GM12891 (cell line): ENCODE measurements at places on chromosomes 12 and 14.

- no peak for DNase-seq
Measured at GRCh38 chr12:92698474-92698873, 4.3 kb upstream of the PLEKHG7 start.

GRCh38 chr12:19712041-19712440, 272.7 kb downstream of the AEBP2 start:
- DNase-seq = no peak

DNA sequence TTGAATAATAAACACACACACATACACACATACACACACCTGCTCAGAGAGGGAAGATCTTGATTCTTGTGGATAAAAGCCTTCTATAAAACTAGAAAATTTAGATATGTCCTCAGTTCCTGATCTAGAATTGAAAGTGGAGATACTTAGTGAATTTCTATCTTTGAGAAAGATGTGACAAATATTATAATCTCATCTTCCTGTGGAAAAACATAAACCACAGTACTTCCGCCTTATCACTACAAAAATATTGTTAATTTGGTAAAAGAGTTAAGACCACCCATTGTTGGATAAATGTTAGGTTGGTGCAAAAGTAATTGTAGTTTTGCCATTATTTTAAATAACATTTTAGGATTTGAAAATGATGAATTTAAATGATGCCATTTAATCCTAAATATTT, at the start of gene KLRK1:
TSS of gene KLRK1 (minus strand) at position 138 of the 400 bp plus-strand sequence. CDS start 1,231 bp downstream, outside the sequence.
- DNase-seq = no peak

DNA sequence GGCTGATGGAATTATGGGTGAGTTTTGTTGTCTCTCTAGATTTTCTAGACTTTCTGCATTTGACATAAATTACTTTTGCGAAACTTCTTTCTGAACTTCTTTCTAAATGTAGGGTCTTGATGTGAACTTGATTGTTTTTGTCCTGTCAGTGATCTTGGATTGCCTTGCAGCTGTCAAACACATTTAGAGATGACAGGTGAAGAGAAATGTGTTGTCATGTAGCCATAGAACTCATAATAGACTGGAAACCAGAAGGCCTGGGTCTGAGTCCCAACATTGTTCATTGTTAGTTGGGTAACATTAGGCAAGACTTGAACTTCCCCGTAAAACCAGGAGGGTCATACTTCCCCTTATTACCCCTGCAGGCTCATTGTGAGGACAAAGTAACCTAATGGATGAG, 109.0 kb downstream of the LRIG3 start:
- no peak for DNase-seq
